ENCODE measurements at places on chromosomes 7 and 10.

DNA sequence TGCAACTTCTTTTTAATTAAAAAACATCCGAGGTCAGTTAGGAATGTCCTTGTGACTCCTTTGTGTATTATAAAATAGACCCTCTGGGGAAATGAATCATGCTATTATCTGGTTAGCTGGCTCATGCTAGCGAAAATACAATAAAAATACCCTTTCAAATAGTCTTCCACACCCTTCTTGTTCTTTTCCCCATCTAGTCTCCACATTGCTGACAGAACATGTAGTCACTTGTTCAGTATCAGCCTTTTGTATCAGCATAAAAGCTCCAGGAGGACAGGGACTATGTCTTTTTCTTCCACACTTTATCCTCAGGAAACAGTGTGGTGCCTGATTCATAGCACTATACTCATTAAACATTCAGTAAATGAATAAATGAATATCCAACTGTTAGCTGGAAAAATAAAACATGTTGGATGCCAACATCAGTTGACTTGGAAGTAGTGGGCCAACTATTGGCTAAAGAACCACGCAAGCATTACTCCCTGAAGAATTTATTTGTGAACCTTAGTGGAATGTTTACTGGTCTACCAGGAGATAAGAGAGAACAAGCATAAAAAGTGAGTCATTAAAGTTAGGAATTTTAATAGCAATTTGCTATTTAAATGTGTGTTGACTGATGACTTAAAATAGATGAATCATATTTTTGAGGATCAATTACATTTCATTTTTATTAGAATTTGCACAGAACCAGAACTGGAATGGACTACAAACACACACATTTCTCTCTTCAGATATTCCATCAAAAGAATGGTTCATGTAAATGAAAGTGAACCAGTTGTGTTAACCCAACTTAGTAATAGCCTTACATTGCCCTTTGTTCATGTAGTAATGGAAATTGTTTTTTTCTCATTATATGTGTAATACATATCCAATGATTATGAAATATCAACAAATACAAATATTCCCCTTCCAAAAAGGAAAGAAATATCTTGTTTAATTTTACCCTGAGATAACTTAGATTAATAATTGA, 129.6 kb downstream of the DKK1 start:
- DNase-seq, result no peak

GRCh38 chr7:133824132-133824531, 303.0 kb upstream of the LRGUK start:
- DNase-seq, result no peak

DNA sequence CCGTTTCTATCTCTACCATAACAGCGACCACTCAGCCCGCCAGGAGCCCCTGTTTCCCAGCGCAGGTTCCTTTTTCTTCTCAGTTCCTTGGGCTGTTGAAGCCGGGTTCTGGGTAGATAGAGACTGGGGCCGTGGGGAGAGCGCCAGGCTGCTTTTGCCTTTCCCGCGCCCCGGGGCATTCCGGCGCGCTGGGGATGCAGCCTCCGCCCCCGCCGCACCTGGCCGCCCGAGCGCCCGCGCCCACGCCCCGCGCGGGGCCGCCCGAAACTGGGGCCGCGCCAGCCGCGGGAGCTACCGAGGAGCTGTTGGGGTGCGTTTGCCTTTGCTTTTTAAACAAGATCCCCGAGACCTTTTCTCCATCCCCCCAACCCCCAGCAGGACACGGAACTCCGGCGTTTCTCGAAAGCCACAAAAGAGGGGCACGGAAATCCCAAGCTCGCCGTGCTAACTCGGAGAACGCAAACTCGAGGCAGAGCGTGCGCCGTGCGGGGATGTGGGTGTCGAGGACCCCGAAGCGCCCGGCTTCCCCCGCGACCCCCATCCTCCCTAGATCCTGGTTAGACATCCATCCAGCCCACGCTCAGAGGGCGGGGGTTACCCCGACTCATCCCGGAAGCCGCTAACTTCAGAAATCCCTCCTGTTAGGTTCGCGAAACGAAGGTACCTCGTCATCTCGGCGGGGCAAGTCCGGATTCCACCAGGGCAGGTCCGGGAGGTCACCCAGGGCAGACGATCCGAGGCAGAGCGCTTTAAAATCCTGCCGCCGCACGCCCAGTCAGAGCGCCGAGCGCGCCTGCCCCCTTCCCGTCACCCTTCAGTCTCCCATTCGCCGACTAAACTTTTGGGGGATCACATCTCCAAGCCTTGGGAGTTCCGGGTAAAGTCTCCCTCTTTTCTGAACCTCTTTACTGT, 1.0 kb downstream of the GRM8 start:
- no peak for DNase-seq

DNA sequence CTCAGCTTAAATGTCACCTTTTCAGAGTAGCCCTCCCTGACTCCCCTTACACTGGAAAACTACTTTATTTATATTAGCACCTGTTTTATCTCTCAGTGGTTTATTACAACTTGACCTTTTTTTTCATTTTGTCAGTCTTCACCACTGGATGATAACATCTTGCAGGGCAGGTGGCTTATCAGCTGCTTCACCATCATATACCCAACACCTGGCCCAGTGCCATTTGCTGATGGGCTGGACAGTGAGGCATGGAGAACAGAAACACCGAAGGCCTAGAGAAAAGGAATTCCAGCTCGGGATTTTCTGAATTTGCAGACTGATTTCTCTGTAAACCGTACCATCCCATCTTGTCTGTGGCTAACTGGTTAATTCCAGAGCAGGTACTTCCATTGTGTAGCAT, 48.5 kb downstream of the SORCS3 start:
- no peak for DNase-seq

GRCh38 chr10:128567551-128567950, 441.3 kb upstream of the MKI67 start:
- DNase-seq, result no peak

GRCh38 chr7:27960415-27960814, 220.2 kb downstream of the JAZF1 start:
- DNase-seq, result no peak

- DNase-seq, result no peak
These were observed 1.8 kb downstream of the SEMA3C start for GRCh38 chr7:80916770-80917741.

DNA sequence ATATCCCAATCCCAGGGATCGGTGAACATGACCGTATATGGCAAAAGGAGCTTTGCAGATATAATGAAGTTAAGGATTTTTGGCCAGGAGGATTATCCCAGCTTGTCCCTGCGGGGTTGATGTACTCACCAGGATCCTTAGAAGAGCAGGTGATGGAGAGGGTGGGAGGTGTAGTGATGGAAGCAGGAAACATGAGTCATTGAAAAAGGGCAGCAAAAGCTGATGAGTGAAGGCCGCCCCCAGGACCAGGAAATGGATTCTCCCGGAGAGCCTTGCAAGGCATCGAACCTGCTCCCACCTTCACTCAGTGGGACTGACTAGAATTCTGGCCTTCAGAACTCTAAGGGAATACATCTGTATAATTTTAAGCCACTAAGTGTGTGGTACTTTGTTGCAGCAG, 5.2 kb upstream of the NUPR2 start:
- no peak for DNase-seq

DNA sequence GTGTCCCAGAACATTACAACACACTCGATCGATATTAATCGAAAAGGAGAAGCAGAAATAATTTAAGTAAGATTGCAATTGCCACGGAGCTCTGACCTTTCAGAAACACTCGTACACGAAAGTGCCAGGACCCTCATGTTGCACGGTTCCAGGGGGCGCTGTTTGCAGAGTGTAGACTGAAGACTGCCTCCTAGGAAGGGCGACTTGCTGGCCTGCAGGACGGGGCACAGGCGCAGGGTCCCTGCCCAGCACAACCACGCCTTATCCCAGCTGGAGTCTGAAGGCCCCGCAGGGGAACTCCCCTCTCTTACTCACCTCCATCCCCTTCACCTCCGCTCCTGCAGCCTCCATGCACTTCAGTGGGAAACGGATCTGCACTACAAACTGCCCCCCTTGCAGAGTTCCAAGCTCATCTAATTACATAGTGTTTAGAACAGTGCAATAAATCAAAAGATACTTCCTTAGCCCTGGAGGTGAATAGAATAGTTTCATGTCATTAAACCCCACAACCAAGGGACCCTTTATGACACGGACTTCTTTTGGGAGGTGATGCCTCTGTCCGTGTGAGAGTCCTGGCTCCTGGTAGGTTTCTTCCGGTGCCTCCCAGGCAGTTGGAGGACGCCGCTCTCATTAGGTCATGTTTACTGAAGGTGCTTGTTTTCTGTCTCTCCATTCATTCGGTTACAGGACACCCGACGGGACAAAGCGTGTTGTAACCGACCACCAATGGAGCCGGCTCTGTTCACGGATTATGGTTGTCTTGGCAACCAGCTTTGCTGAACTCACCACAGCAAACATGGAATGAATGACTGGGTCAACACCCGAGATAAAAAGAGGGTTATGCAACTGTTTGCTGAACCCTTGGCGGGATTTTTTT, 262.2 kb downstream of the BAMBI start:
- DNase-seq, result peak; percentile 14

- DNase-seq, result no peak
These were observed 24.7 kb upstream of the NUB1 start for GRCh38 chr7:151316896-151317295.

GRCh38 chr10:126350216-126350992, 37.9 kb downstream of the ADAM12 start:
- no peak for DNase-seq
